ENCODE measurements at places on chromosomes 7 and 10.

DNA sequence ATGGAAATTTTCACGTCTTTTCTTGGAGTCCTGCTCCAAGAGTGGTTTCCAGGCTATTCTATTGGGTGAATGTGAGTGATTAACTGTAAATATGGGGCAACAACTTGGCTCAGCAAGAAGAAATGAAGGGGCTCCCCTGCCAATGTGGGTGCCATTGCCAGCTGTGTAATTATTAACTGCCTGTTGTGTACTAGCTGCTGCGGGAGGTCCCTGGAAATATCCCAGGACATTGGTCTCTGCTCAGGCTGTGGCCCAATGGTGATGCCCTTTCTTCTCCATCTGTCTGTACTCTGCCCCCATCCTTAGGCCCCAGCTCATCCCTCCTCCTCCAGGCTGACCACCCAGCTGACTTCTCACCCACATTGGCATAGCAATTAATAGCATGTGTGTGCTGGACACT lies 29.4 kb downstream of the NPTX2 start:
- DNase-seq: no peak

GRCh38 chr7:101479217-101479616 lies 116.5 kb downstream of the COL26A1 start:
- DNase-seq: no peak

- no peak for DNase-seq
These were observed 138.1 kb downstream of the ADAM22 start for GRCh38 chr7:88071994-88072714.

DNA sequence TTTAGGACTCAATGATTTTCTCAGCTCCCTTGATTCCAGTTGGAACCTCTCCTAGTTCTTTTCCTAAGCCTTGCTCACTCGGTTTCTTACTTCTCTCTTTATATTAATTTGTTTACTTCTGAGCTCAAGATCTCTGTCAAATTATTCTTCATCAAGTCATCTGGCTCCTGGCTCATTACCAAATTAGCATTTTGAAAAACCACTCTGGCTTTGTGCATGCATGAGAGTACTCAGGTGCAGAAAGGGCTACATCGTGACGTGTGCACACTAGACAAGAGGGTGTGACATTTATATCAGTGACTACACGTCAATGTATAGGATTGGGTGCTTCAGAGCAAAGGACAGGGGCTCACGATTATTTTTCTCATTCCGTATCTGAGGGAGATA lies 645.7 kb upstream of the DPP6 start:
- DNase-seq: no peak

- DNase-seq: no peak
These were observed 15.4 kb downstream of the NFE2L3 start for GRCh38 chr7:26167303-26167934.

DNA sequence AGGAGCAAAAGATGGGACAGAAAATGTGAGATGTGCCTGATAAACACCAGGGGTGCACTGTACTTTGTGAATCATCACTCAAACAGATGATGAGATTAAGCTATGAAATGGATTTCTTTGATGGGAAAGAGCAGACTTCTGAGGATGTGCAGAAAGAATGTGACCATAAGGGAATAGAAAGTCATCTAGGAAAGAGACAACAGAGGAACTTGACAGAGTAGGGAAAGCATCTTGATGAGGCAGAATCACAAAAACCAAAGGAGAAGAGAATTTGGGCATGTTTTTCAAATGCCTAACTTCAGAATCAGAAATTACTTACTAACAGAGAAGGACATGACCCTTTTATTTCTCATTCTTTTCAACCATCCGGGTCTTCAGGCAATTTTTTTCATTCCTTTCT lies 82.4 kb upstream of the LRRTM3 start:
- DNase-seq: no peak

- DNase-seq: no peak
These were observed 97.3 kb upstream of the KCNIP2 start for GRCh38 chr10:101940916-101941315.

GRCh38 chr7:100352984-100353684 lies 4.8 kb upstream of the PILRB start:
- no peak for DNase-seq

GRCh38 chr10:31758495-31758894 lies 170.1 kb downstream of the ARHGAP12 start:
- no peak for DNase-seq

GRCh38 chr10:33353334-33353733 lies 18.9 kb upstream of the NRP1 start:
- DNase-seq: no peak

DNA sequence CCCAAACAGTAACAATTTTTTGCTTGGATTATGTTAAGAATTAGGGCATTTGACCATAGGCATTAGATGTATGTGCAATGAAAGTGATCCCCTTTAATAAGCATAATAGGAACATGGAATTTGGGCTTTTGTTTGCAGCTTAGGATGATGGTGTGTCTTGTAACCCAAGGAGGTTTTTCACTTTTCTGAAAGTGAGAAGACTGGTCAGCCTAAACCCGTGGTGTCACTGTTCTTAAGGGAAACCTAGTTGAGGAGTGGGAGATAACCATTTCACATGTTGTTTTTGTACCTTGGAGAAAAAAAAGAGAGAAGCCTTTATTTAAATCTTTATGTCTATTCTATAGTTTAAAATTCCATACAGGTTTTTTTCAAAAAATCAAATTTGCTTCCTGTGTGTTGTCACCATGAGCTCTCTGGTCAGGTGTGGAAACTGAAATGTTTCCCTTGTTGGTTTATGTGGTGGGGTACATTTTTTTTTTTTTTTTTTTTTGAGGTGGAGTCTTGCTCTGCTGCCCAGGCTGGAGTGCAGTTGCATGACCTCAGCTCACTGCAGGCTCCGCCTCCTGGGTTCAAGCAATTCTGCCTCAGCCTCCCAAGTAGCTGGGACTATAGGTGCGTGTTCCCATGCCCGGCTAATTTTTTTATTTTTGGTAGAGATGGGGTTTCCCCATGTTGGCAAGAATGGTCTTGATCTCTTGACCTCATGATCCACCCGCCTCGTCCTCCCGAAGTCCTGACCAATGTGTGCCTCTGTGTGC lies 7.7 kb downstream of the CCM2 start:
- DNase-seq: no peak

DNA sequence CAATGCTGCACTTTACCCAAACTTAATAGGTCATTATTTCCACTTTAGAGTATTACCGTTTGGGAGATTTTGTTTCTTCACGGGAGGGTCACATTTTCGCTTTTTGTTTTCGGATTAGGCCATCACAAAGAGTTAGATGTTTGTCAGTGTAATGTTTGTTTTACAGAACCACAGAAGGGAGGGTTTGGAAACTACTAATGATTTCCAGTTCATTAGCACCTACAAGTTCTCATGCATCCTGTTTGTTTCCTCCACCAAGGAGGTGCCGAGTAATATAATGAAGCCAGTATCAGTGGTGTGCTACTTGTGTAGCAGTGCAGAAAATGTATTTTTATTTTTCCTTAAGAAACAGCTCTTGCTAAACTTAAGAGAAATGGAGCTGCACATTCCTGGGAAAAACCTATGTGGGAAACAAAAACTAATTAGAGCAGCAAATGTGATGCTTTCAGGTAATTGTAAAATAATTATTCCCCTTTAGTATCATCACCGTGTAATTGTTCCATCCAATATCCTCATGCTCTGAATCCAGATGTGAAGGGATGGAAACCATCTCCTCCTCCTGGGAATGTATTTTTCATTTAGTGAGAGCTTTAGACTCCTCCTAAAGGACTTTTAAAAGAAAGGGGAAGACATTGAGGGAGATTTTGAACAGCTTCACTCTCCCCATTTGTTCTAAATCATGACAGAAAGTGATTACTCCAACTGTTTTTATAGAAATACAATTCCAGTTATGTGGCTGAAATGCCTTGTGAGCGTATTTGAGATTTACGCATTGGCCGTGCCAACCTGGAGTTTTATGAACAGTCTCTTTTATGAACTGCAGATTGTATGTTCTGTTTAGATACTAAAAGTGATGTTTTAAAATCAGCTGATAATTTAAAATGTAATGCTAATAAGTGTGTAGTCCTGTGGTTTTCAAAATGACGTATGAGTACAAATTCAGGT lies 5.6 kb downstream of the CELF2 start:
- DNase-seq: no peak

- DNase-seq: no peak
These were observed 35.2 kb upstream of the RET start for GRCh38 chr10:43041422-43042342.

GRCh38 chr7:151884312-151885201 lies 7.6 kb upstream of the PRKAG2 start:
- no peak for DNase-seq

GRCh38 chr10:120980279-120981255 lies 129.4 kb downstream of the WDR11 start:
- no peak for DNase-seq

- no peak for DNase-seq
These were observed 61.7 kb downstream of the FAM107B start for GRCh38 chr10:14712991-14713424.

DNA sequence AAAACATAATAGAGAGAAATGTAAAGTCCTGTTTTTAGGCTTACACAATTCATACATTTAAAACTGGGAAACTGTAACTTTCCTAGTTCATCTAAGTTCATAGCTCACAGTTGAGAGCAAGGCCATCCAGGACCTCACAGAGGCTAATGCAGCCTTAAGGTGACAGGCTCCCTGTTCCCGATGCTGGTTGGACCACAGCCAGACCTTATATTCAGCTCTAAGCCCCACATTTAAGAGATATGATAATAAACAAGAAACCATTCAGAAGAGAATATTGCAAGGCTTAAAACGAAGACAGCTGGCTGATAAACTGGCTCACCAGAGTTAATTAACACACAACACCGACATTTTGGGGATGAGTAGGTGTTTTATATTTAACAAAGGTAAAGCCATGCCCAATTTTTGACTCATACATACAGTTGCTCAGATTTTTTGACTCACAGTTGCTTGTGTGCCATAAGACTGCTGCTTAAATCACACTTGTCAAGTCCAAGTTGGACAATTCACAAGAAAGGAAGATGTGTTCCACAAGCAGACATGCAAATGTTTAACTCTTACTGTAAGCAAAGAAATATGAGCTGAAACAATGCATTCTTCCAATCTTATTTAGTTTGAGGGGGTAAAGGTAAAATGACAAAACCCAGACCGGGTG lies 41.1 kb upstream of the TMEM213 start:
- no peak for DNase-seq

DNA sequence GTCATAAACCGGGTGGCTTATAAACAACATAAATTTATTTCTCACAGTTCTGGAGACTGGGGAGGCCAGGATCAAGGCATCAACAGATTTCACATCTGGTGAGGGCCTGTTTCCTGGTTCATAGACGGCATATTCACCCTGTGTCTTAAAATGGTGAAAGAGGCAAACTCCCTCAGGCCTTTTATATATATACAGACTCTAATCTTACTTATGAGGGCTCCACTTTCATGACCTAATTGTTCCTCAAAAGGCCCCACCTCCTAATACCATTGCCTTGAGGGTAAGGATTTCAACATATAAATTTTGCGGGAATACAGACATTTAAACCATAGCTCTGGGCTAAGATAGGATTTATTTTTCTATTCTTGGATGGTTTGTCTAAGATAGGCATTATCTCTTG lies 187.2 kb downstream of the PPP1R3A start:
- no peak for DNase-seq

GRCh38 chr10:17585016-17585415 lies 32.2 kb downstream of the HACD1 start:
- DNase-seq: no peak

DNA sequence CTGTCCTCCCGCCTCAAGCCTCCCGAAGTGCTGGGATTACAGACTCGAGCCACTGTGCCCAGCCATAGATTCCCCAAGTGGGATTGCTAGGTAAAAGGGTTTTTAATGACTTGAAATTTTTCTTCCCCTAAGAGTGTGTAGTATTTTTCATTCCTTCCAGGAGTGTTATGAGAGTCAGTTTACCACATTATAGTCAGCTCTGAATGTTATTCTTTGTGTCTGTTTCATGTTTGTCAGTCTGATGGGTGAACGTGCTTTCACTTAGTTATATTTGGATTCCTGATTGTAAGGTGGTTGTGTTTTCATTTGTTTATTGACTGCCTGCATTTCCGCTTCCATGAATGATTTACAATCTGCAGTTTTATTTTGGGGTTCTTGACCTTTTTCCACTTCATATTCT lies 6.3 kb downstream of the ZNF212 start:
- no peak for DNase-seq

- no peak for DNase-seq
These were observed 47.1 kb downstream of the NT5C2 start for GRCh38 chr10:103145860-103146466.

- no peak for DNase-seq
These were observed 25.0 kb downstream of the GPER1 start for GRCh38 chr7:1112625-1113547.

- no peak for DNase-seq
These were observed 142.0 kb downstream of the CDH23 start for GRCh38 chr10:71538608-71539260.

DNA sequence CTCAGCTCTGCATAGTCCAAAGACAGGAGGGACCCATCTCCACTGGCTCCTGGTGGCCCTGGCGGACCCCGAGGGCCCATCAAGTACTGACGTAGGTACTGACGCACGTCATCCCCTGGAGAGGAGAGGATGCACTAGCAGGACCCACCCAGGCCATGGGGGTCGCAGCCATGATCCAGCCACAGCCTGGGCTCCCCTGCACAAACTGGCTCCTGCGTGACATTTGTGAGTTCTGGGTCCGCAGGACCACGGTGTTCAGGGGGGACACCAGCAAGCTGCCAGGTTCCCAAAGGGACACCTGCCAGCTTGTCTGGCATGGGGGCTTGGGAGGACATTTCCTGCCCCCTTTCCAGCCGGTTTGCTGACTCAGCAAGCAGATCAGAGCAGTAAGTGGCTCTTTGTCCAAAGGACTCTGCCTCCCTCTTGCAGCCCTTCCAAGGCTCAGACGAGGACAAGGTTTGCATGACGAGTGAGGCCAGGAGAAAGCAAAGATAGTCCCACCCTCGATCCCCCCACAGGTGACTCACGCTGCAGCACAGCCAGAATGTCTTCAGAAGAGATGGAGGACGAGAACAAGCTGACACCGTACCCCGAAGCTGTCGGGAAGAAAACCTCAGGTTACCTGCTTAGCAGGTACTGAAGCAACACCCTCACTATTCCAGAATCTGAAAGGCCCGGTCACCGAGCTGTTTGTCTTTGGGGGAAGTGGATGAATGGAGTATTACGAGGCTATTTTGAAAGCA lies 49.0 kb downstream of the COL17A1 start:
- DNase-seq: no peak

DNA sequence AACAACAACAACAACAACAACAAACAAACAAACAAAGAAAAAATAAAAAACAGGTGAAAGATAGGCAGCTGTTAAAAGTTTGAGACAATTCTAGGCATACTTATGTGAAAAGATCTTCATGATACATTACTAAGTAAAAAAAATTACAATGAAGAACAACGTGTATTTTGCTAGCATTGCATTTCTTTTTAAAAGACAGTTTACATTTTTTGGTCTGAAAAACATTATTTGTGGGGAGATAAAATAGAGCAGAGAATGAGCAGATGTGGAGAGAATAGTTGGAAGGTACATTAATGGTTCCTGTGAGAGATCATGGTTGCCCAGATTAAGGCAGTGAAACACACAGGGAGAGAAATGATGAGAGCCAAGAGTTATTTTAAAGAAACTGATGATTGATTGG lies 210.2 kb upstream of the MKLN1 start:
- no peak for DNase-seq

- peak; percentile 51 for DNase-seq
These were observed 54.5 kb downstream of the RAB18 start for GRCh38 chr10:27558612-27559020.

All from CD8-positive, alpha-beta T cell (primary cell).